ENCODE measurements at places on chromosomes 5 and 9. TPM values are rescaled to one million over a fixed set of nuclear protein-coding genes. Genes with fewer than 3 reads are reported as not detected.

GRCh38 chr5:145825751-145826180 lies 9.4 kb downstream of the PRELID2 start:
- no peaks in the 10 kb centered on the region for H3K36me3 ChIP-seq

GRCh38 chr9:16524078-16524477 lies 346.4 kb downstream of the BNC2 start:
- H3K27ac ChIP-seq: no peak overlapping the region
- no peaks in the 10 kb centered on the region for H3K27me3 ChIP-seq
- DNase-seq: no peak
- no peaks in the 10 kb centered on the region for H3K36me3 ChIP-seq

Gene P4HA2
- polyA plus RNA-seq: 0.73 TPM

- no peak overlapping the region for H3K4me3 ChIP-seq
- H3K4me1 ChIP-seq: peaks cover 7% of the 10 kb centered on the region
- H3K27me3 ChIP-seq: no peaks in the 10 kb centered on the region
- DNase-seq: no peak
- H3K27ac ChIP-seq: peak overlapping the region; percentile 28
- H3K36me3 ChIP-seq: no peaks in the 10 kb centered on the region
Measured at GRCh38 chr9:81754245-81754644, 64.9 kb upstream of the TLE1 start.

Gene NR4A3
- polyA plus RNA-seq: 1.6 TPM

DNA sequence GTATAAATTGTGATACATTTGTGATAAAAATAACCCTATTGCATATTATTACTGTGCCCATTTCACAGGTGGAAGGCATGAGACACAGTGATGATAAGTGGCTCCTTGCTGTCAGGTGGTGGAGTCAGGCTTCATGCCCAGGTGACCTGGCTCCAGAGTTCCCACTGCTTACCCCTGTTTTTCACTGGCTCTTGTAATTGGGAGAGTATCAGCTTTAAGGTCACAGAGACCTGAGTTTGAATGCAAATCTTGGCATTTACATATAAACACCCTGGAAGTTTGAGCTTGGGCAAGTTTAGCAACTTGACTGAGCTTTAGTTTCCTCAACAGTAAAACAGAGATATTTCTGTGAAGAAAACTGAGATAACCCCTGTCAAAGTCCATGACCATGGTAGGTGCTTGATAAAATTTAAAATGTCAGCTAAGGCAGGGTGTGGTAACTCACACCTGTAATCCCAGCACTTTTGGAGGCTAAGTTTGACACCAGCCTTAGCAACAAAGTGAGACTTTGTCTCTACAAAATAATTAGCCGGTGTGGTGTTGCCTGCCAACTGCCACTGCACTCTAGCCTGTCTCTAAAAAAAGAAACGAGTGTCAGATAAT lies 29.2 kb downstream of the MAT2B start:
- peaks cover 17% of the 10 kb centered on the region for H3K4me1 ChIP-seq
- peak overlapping the region; percentile 38 for H3K27ac ChIP-seq
- H3K27me3 ChIP-seq: peaks cover 4% of the 10 kb centered on the region
- no peaks in the 10 kb centered on the region for H3K36me3 ChIP-seq
- no peak for DNase-seq

DNA sequence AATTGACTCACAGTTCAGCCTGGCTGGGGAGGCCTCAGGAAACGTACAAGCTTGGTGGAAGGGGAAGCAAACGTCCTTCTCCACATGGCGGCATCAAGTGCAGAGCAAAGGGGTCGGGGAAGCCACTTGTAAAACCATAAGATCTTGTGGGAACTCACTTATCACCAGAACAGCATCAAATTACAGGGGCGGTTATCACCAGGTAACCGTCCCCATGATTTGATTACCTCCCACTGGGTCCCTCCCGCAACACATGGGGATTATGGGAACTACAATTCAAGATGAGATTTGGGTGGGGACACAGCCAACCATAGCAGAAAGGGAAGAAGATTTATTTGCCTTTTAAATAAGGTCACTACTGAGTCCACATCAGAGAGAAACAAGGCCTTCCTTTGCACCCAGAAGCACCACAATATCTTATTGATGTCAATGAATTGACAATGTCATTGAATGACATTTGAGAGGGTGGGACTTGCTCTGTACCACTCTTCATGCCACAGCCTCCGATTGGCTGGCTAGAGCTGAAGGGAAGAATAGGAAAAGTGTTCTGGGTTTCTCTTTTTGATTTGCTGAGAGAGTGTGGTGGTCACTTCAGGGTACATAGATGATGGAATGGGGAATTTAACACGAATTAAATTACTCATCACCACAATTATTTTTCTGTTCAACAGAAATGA lies 11.0 kb downstream of the SKP2 start:
- DNase-seq: no peak
- H3K4me3 ChIP-seq: no peak overlapping the region
- H3K27me3 ChIP-seq: no peaks in the 10 kb centered on the region
- H3K4me1 ChIP-seq: peaks cover 18% of the 10 kb centered on the region
- peaks cover 57% of the 10 kb centered on the region for H3K36me3 ChIP-seq

DNA sequence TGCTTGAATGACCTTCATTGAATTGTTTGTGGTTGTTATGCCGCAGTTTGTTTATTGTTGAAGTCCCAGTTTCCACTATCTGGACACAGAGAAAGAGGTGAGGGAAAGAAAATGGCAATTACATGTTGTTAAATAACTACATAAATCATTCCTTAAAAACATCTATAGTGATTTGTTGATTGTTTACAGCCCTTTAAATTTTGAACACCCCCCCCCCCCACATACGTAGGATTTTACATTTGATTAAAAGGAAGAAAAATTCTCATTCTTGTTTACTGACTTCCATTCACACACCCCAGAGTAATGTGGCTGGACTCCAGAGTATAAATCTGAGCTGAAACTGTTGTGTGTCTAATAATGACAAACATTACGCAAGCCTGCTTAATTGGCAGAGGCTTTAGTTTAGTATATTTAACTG lies 87.1 kb upstream of the FAM174A start:
- no peak for DNase-seq
- H3K27me3 ChIP-seq: peaks cover 3% of the 10 kb centered on the region
- no peaks in the 10 kb centered on the region for H3K4me1 ChIP-seq

DNA sequence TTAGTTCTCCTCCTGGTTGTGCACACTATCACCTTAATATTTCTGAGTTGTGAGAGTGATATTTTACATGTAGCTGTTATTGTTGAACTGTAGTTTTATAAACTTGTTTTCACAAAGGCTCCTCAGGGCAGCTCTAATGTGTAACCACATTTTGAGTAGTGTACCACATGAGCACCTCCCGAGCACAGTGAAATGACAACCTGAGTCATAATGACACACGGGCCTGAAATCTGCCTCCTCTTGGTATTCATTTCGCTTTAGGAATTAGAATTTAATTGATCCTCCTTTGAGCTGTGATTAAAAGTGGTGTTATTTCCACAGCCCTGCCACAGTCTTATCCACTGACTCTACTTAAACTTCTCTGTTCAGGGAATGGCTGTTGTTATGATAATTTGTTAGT lies 7.9 kb downstream of the MTRR start:
- no peak for DNase-seq
- H3K36me3 ChIP-seq: peaks cover 22% of the 10 kb centered on the region
- H3K4me3 ChIP-seq: no peak overlapping the region
- H3K27me3 ChIP-seq: no peaks in the 10 kb centered on the region

Gene PTGS1
- 26.2 TPM for polyA plus RNA-seq

- H3K4me1 ChIP-seq: peaks cover 21% of the 10 kb centered on the region
- peak overlapping the region; percentile 99 for H3K4me3 ChIP-seq
- no peaks in the 10 kb centered on the region for H3K36me3 ChIP-seq
- no peak overlapping the region for H3K27ac ChIP-seq
- no peaks in the 10 kb centered on the region for H3K27me3 ChIP-seq
Measured at GRCh38 chr5:34928267-34928666, 1.1 kb upstream of the DNAJC21 start.

- H3K4me3 ChIP-seq: peak overlapping the region; percentile 3
- H3K36me3 ChIP-seq: peaks cover 70% of the 10 kb centered on the region
- H3K4me1 ChIP-seq: peaks cover 86% of the 10 kb centered on the region
- H3K27me3 ChIP-seq: no peaks in the 10 kb centered on the region
Measured at GRCh38 chr5:157511651-157512644, 51.9 kb downstream of the NIPAL4 start.

Gene IFNA13
- not detected for polyA plus RNA-seq

Gene TRIM36
- polyA plus RNA-seq: not detected

Gene POLR3G
- polyA plus RNA-seq: 4.6 TPM

Gene HSDL2
- polyA plus RNA-seq: 32.3 TPM

DNA sequence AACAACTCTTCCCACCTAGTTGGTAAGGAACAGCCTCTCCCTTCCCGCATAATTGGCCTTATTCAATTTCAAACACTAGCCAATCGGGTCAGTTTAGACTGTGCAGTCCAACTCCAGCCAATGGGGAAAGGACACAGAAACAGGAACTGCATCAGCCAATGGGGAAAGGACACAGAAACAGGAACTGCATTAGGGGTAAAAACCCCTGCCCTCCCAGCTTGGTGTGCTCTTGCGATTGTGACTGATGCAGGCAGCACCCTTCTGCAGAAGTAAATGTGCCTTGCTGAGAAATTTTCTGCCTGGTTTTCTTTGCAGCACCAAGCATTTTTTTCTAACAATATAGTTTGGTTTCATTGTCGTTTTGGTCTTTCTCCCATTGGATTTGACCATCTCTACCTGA lies 8.5 kb upstream of the GLT6D1 start:
- no peak for DNase-seq
- H3K4me3 ChIP-seq: no peak overlapping the region
- H3K27me3 ChIP-seq: peaks cover 6% of the 10 kb centered on the region

GRCh38 chr5:172380987-172381643 lies 73.2 kb downstream of the SH3PXD2B start:
- H3K27ac ChIP-seq: no peak overlapping the region
- H3K4me3 ChIP-seq: no peak overlapping the region
- no peak for DNase-seq
- no peaks in the 10 kb centered on the region for H3K4me1 ChIP-seq

Gene ALDH1B1
- 3.8 TPM for polyA plus RNA-seq

GRCh38 chr9:37046683-37047082 lies 12.6 kb upstream of the PAX5 start:
- H3K27me3 ChIP-seq: no peaks in the 10 kb centered on the region
- peak overlapping the region; percentile 36 for H3K4me3 ChIP-seq
- peaks cover 30% of the 10 kb centered on the region for H3K4me1 ChIP-seq
- peak; percentile 25 for DNase-seq
- H3K36me3 ChIP-seq: no peaks in the 10 kb centered on the region

DNA sequence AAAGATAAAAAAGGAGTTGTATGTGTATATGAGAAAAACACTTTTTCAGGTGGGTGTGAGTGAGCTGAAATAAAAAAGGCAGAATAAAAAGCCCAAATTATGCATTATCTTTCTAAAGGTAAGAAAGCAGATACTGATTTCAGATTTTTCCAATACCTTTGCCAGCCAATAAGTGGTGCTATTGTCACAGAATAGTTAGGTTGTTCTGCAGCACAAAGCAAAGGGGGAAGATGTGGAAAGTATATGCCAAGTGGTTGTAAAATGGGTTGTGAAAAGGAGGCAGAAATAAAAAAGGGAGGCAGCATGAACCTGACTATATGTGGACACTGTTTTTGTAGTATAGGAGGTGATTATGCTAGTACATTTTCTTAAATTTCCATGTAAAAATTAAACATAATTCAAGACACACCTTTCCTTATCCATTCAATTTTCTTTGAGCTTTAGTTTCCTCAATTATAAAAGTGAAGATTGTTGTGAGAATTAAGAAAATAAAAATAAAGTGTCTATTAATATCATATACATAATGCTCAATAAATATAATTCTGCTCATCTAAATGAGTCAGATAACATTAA lies 106.7 kb downstream of the SMIM15 start:
- H3K4me1 ChIP-seq: peaks cover 4% of the 10 kb centered on the region
- DNase-seq: peak; percentile 21
- no peaks in the 10 kb centered on the region for H3K36me3 ChIP-seq
- no peaks in the 10 kb centered on the region for H3K27me3 ChIP-seq

Gene UGT3A1
- not detected for polyA plus RNA-seq

Gene BTNL3
- polyA plus RNA-seq: not detected

DNA sequence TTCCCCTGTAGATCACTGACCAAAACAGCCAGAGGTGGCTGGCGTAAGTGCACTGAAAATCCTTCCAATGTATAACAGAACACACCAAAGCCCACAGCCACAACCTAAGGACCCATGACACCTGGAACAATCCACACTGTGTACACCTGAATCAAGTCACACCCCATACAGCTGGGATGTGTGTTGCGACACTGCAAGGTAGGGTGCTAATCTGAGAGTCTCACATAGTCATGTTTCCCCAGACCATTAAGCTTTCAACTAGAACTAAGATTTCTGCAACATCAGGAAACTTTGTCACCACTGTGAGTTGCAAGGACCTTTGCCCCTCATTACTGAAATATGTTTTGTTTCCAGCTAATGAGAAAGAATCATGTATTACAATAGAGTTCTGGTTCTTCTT lies 59.4 kb downstream of the MED27 start:
- H3K27me3 ChIP-seq: no peaks in the 10 kb centered on the region
- no peak overlapping the region for H3K27ac ChIP-seq
- H3K4me3 ChIP-seq: no peak overlapping the region
- peaks cover 16% of the 10 kb centered on the region for H3K4me1 ChIP-seq
- H3K36me3 ChIP-seq: peaks cover 5% of the 10 kb centered on the region
- no peak for DNase-seq

GRCh38 chr9:7509576-7510145 lies 289.9 kb downstream of the DMAC1 start:
- H3K27ac ChIP-seq: no peak overlapping the region
- H3K36me3 ChIP-seq: no peaks in the 10 kb centered on the region
- DNase-seq: no peak
- peaks cover 2% of the 10 kb centered on the region for H3K27me3 ChIP-seq
- no peaks in the 10 kb centered on the region for H3K4me1 ChIP-seq
- H3K4me3 ChIP-seq: no peak overlapping the region

Gene UBTD2
- polyA plus RNA-seq: not detected

GRCh38 chr5:82387001-82387818 lies 109.1 kb upstream of the RPS23 start:
- H3K4me3 ChIP-seq: no peak overlapping the region
- H3K27me3 ChIP-seq: peaks cover 4% of the 10 kb centered on the region
- no peaks in the 10 kb centered on the region for H3K4me1 ChIP-seq

Gene HRCT1
- polyA plus RNA-seq: not detected

Gene PRDM9
- not detected for polyA plus RNA-seq

DNA sequence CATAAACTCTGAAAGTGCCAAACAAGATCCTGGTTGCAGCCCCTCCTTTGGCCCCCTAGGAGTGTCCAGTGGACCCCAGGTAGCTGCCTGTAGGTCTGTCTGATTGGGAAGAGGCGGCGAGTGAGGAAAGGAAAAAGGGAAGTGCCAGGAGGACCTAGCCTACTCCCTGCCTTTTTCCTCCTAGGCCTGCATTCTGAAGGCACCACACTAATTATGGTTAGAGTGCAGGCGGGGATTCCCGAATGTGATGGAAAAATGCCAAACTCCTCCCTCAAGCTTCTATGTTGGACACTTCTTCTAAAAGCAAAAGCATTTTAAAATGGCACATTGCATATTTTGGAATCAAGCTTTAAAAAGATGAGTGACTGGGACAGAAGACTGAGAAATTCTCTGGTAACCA lies 83.2 kb upstream of the SMIM15 start:
- H3K36me3 ChIP-seq: no peaks in the 10 kb centered on the region
- no peaks in the 10 kb centered on the region for H3K4me1 ChIP-seq
- H3K4me3 ChIP-seq: no peak overlapping the region
- no peak for DNase-seq
- H3K27me3 ChIP-seq: no peaks in the 10 kb centered on the region
- no peak overlapping the region for H3K27ac ChIP-seq

Gene ZNF658
- 2.2 TPM for polyA plus RNA-seq

- no peak overlapping the region for H3K4me3 ChIP-seq
- H3K4me1 ChIP-seq: no peaks in the 10 kb centered on the region
- DNase-seq: no peak
- H3K27me3 ChIP-seq: peaks cover 4% of the 10 kb centered on the region
- no peaks in the 10 kb centered on the region for H3K36me3 ChIP-seq
Measured at GRCh38 chr9:133634081-133634691, 2.0 kb upstream of the DBH start.

GRCh38 chr9:77980622-77981021 lies 51.0 kb downstream of the GNAQ start:
- no peaks in the 10 kb centered on the region for H3K27me3 ChIP-seq
- no peak overlapping the region for H3K27ac ChIP-seq
- DNase-seq: no peak
- peaks cover 34% of the 10 kb centered on the region for H3K4me1 ChIP-seq
- no peaks in the 10 kb centered on the region for H3K36me3 ChIP-seq
